ENCODE measurements at places on chromosomes 6 and 20.

DNA sequence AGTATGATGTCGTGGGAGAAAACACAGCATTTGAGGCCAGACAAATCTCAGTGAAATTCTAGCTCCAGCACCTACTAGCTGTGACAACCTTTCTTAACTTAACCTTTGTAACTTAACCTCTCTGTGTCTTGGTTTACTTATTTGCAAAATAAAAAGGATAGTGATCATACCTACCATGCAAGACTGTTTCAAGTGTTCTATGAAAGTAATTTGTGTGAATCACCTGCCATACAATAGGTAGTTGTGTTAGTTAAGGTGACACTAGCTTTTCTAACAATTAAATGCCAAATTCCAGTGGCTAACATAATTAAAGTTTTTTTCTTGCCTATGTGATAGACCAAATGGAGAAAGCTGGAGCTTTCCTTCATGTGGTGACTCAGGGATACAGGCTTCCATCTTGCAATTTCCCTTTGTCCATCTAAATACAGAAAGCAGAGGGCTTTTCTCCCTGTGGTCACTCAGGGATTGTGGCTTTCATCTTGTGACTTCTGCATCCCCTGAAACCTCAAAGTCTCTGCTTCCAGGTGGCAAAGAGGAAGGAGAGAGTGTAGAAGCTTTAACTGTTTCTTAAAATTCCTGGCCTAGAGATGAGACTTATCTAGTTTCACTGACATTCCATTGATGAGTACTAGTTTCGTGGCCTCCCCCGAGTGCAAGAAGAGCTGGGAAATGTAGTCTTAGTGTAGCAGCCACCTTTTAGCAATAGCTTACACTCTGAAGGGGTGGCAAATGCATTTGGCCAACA is 311.4 kb downstream of the CLIC5 start:
- DNase-seq, result no peak

GRCh38 chr6:148851683-148852556 is 105.1 kb downstream of the UST start:
- DNase-seq, result no peak

- no peak for DNase-seq
Observed at GRCh38 chr6:125451750-125452149, 150.0 kb upstream of the HDDC2 start.

- DNase-seq, result no peak
Observed at GRCh38 chr6:85129881-85130280, 320.0 kb upstream of the NT5E start.

DNA sequence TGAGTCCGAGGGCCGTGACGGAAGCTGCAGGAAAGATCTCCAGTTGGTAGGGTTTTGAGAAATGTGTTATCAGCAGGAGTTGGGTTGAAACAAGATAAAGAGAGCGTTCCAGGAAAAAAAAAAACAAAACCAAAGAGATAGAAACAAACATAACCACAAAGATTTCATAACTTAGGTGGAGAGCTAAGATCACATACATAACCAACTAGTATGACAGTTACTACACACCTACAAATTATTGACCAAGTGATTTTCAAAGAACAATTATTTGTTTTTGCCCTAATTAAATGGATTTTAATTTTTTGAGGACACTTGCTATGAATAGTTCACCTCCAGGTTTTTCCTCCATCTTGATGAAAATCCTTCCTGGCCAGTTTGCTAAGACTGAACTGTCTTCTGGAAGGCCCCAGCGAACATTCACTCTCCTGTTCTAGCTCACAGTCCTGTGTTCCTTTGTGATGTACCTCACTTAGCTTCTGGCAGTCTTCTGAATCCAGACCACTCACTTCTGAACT is 69.4 kb downstream of the SNX9 start:
- peak; percentile 23 for DNase-seq

DNA sequence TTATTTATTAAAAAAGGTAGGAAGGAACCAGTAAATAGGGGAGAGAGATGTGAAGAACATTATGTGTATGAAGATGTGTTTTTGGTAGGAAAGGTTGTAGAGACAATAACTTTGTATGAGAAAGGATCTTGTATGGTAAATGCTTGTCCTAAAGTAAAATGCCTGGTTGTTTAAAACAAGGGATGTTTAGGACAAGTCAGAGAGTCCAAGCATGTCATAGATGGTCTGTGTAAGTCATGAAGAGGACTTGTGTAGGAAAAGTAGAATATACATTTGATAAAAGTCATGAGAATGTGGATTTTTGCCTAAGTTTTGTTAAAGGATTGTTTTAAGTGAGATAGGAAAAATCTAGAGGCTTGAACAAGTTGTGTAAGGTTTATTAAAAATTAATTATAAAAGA is 325.1 kb downstream of the CDH26 start:
- no peak for DNase-seq

DNA sequence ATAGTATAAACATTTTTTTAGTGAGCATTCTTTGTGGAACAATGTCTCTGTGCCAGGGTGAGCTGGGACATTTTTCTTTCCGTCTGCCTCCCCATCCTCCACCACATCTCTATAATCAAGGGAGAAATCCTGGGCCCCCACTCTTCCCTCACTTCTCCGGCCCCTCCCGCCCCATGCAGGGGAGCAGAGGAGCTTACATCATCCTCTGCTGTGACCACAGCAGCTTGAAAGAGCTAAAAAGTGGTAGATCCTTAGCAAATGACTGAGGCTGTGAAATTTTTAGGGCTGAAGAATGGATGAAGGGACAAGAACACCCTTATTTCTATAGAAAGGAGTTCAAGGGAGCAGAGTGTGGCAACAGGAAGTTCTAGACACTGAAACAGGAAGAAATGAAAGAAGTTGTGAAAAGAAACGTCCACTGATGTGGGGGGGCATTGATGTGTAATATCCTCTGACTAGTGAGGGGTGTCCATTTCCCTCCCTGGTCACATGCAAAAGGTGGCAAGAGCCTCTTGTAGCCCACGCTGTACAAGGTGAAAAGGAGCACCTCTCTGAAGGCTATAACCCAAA is 380.3 kb upstream of the JARID2 start:
- DNase-seq, result peak; percentile 99

DNA sequence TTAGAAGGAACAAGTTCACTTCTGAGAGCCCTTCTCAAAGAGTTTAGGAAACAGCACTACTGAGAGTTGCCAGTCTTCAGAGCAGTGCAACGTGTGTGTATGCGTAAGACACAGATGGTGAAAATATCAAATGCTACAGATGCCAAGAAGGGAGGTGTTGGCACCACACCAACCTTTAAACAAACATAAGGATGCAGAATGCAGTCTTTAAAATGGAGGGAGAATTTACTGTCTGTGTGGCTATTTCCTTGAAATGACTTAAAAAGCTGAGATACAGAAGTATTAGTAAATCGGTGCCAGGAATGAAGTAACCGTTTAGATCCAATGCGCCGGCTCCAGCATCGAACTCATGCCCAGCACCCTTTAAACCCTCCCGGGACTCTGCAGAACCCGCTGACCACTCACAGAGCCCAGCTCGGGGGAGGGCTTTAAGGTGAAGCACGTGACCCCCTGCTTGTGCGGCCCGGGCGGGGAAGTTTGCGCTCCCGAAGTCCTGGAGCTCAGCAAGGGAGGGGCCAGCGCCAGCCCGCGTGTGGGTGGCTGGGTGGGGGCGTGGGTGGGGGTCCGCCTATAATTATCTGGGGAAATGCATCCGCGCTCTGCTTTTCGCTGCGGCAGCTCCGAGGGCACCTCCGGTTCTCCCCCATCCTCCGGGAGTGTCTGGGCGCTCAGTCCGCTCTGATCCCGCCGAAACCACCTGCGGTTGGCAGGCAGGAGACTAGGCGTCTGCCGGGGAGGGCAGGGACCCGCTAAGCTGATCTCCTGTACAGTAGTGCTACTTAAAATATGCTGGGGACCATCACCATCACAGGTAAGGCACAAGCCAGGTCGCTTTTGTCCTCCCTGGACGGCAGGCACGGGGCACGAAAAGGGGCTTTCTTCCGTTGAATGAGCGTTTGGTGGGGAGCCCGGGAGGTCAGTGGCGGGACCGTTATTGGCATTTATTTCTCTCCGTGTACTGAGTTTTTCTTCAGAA is 66.0 kb downstream of the ZBTB2 start:
- DNase-seq, result no peak

DNA sequence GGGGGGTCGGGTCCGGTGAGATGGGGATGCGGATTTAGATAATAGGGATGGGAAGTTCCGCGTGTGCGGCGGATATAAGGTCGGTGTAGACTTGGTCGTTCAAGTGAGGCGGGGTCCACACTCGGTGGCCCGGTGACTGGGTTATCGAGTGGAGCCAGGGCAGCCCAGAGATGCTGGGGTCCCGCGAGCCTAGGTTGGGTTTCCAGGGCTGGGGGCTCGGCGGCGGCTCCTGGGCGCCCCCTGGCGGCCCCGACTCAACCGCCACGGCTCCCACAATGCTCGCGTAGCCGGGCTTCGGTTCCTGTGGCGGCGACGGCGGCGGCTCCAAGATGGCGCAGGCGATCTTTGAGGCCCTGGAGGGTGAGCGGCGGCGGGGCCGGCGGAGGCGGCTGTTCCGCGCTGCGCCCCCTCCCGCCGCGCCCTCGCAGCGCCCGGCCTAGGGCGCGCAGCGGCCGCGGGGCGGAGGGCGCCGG is at the start of gene ZNF341:
Gene ZNF341 (plus strand): TSS at position 304 of the 473 bp plus-strand sequence. CDS start 26 bp downstream, at position 330.
- peak; percentile 77 for DNase-seq

DNA sequence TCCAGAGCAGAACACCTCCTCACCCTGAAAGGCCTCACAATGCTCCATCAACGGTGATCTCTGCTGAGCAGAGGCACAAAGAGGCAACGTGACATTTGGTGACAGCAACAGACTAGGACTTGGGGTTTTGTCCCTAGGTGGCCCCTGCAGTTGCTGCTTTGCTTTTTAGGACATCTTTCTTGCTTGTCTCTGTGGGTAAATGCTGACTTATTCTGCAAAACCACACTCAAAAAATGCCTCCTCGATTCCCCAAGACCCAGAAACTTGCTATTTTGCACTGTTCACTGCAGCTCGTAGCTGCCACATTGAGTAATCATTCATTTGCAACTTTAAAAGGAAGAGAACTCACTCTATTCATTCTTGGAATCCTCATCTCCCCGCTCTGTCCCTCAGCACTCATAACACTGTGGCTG is 209.9 kb downstream of the LY86 start:
- no peak for DNase-seq

DNA sequence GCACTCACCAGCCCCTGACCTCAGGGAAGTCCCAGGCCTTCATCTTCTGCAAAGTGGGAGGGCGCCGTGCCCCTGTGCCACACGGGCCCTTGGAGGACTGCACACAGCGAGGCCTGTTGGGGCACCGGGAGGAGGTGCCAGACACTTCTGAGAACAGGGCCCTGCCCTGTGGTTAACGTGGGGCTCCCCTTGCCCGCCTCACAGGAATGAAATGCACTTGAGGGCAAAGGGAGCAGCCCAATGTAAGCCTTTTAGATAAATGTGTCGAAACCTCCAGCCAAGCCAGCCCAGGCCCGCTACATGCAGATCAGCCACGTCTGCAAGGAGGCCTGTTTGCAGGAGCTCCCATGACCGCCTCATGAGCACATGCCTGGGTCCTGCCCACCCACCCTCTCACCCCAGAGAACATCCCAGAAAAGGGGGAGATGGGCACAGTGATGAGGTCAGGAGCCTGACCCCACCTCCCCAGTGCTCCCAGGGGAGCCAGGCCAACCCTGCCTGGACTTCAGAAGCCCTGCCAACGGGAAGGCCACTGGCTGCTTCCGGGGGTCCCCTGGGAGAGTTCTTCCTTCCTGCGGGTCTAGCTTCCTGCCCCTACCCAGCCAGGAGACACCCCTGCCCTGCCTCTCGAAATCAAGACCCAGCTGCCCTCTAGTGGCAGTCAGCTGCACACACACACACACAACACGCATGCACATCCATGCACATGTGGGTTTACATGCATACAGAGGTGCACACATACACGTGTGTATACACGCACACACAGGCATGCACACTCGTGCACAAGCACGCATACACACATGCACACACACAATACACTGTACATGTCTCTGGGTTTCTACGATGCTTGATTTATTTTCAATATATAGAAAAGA is 178.7 kb downstream of the TAF4 start:
- no peak for DNase-seq

DNA sequence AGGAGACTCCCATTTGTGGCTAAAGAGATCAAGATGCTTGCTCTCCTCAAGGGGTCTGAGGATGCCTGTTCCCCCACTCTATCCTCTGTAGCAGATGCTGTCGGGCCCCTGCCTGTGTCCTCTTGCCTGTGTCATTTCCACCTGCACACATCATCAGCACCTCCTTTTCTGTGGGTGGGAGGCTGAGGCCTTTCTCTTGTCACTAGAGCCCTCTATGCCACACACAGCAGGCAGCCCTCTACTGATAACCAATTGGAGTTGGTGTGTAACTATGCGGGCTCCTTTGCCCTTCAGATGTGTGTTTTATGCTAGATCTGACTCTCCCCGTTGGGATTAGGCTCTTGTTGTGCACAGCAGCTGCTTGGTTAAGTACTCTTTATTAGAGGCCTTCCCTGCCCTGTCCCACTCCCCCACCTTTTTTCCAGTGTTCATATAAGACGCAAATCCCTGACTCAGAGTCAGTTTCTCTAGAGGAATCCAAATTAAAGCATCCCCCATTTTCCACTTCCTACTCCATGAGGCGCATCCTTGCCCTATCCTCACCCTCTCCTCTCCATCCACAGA is 7.7 kb downstream of the TREML2 start:
- DNase-seq, result no peak

DNA sequence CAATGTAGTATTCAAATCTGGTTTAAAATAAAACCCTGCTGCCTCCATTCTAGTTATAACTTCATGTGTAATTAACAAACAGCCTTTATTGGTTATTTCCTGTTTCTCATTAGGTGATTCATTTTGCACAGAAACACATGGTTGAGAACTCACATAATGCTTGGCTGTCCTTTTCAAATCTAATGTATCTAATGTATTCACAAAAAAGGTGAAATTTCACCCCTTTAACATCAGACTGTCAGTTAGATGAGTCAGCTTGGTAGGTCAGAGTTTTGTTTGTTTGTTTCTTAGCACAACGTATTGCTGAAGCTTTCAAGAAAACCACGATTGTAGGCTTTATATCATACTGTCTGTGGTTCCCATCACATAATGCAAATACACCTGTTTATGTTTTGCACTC is 78.7 kb upstream of the TMEM30A start:
- no peak for DNase-seq

DNA sequence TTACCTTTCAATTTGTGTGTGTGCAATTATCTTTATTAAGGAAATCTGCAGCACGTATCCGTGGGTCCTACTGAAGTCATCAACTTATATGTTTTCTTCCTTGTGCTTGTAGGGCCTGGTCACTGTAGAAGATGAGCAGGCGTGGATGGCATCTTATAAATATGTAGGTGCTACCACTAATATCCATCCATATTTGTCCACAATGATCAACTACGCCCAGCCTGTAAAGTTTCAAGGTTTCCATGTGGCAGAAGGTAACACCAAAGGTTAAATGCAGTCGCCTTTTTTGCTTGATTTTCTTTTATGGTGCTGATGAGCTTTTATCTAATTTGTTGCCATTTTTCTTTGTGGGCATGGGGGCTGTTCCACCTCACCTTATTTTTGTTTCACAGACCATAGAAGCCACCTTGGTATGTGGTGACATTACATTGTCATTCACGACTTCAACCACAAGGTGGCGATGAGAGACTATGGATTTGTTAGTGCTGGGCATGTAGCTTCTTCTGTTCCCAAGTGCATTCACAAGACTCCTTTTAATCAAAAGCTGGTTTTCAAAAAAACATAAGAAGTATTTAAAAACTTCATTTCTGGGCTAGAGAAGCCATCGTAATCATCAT is 106.5 kb upstream of the LAMP5 start:
- no peak for DNase-seq

All from GF-D8 (cell line).